ENCODE measurements at places on chromosomes 1 and 21. TPM values are rescaled to one million over a fixed set of nuclear protein-coding genes. Genes with fewer than 3 reads are reported as not detected.

ARHGEF10L gene
- not detected for total RNA-seq

TIE1 gene
- total RNA-seq: 0.59 TPM

AIRE gene
- total RNA-seq: not detected

SERPINC1 gene
- 0.31 TPM for total RNA-seq

NEGR1 gene
- total RNA-seq: not detected

FAM76A gene
- 10.6 TPM for total RNA-seq

FAM72D gene
- 12.0 TPM for total RNA-seq

MTFR1L gene
- 29.7 TPM for total RNA-seq

SPRR2F gene
- total RNA-seq: not detected

APOBEC4 gene
- not detected for total RNA-seq

KCNK2 gene
- not detected for total RNA-seq

DCST1 gene
- total RNA-seq: not detected

Data from activated CD8-positive, alpha-beta memory T cell treated with anti-CD3 and anti-CD28 coated beads for 36 hours (primary cell).